ENCODE measurements at places on chromosomes 13 and 19. TPM values are rescaled to one million over a fixed set of nuclear protein-coding genes. Genes with fewer than 3 reads are reported as not detected.

Gene ZNF677
- total RNA-seq: 11.1 TPM

DNA sequence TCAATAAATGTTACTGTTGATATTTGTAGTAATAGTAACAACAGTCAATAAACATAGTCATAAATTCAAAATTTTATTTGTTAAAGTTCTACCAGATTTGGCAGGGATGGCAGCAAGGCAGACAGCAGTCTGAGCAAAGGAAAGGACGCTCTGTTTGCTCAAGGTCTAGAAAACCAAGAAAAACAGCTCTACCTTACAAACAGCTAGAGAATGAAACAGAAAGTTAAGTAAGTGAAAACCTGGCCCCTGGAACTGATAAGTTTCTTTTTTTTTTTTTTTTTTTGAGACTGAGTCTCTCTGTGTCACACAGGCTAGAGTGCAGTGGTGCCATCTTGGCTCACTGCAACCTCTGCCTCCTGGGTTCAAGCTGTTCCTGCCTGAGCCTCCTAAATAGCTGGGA is 27.9 kb downstream of the ENOX1 start:
- no peak for DNase-seq

DNA sequence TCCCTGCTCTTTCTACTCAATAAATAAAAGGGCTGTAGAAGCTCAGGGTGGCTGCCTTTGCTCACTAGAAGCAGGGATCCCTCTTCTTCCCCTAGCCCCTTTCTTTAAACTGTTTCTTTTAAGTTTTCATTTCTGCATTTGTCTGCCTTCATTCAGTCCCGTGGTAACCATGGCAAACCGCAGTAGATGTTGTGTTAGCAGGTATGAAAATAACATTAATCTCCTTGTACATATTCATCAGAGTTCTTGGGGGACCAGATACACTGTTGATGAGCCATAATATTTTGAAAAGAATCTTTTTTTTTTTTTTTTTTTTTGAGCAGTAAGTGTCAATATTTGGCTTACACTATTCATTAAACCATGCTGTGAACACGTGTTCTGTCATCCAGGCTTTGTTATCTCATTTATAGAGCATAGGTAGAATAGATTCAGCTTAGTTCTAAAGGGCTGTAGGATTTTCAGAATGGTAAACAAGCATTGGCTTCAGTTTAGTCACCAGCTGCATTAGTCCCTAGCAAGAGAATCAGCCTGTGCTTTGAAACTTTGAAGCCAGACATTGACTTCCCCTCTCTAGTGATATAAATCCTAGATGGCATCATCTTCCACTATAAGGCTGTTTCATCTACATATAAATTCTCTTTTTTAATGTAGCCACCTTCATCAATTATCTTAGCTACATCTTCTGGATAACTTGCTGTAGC is 59.4 kb upstream of the SPRY2 start:
- DNase-seq: no peak

DNA sequence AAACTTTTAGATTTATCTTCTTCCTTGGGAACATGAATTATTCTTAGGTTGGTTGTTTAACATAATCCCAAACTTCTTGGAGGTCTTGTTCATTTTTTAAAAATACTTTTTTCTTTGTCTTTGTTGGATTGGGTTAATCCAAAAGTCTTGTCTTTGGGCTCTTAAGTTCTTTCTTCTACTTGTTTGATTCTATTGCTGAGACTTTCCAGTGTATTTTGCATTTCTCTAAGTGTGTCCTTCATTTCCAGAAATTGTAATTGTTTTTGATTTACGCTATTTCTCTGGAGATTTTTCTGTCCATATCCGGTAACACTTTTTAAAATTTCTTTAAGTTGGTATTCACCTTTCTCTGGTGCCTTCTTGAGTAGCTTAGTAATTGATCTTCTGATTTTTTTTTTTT is 9.8 kb upstream of the KLK15 start:
- DNase-seq: no peak

DNA sequence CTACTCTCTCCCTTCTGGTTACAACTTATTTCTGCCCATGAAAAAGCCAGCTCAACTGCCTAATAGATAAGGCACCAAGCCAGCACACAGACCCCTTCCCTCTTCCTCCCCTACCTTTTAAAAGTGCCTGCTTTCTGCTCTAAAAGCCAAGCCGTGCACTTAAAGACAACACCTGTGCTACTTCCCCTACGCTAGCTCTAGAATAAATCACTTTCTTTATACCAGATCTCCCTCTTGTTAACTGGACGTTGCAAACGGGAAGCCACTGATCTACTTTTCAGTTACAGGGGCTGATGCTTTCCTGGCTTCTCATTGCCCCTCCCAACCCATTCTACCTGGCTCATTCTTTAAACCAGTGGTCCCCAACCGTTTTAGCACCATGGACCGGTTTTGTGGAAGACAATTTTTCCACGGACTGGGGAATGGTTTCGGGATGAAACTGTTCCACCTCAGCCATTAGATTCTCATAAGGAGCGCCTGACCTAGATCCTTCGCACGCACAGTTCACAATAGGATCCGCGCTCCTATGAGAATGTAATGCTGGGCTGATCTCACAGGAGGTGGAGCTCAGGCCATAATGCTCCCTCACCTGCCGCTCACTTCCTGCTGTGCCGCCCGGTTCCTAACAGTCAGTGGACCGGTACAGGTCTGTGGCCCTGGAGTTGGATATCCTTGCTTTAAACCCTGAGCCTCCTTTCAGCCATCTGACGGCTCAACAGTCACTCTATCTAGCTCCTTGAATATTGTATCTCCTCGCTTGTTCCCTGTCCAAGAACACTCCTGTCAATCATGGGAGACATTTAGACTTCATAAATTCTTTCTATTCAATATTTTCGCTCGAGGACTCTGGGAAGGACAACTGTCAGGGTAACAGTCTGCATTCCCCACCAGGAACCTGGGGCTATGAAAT is 841 bp upstream of the ZNF223 start:
- DNase-seq: no peak

GRCh38 chr13:110483386-110483968 is 78.0 kb downstream of the RAB20 start:
- no peak for DNase-seq

Gene KLK3
- 45.2 TPM for total RNA-seq

Gene IGFL3
- not detected for total RNA-seq

DNA sequence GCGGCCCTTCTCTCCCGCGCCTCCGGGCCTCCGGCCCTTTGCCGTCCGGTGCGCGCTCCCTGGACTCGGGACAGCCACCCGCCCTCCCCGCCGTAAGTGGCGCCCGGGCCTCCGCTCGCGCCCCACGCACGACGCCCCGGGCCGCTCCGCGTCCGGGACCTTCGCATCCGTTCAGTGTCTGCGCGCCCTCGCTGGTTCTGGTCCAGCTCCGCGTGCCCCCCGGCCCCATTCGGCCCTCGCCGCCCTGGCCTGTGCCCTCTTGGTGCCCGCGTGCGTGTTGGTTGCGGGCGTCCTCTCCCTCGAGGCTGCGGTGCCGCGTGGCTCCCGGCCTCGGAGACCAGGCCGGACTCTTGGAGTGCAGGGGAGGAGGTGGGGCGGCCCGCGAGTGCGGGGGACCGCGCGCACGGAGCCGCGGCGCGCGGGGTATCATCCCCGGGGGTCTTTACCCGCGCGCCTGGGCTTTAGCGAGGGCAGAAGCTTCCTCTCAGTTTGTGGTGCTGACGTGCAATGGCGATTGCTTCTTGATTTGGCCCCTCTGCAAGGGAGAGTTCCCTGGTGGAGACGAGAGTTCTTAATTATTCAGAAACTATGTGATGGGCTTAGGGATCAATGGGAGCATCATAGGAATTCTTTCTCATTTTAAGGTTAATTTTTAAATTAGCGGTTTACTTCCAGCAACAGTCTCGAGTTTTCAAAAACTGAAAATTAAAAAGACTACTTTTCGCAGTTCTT is 757 bp downstream of the WASF3 start:
- no peak for DNase-seq

DNA sequence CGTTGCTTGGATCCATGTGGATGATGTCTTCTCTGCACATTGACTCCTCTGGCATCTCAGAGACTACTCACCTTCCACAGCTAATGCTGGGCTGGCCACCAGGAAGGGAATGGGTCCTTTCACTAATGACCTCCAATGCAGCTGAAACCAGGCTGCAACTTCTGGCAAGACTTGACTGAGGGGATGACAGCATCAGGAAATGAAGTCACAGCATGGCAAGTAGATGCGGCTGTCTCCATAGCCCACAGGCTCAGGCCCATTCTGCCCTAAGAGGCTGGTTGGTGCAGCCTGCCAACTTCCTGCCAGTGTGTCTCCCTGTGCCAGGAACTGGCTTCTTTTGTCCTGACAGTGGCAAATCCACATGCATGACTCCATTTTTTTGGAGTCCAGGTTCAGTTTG is 467.3 kb downstream of the TSHZ3 start:
- DNase-seq: no peak

DNA sequence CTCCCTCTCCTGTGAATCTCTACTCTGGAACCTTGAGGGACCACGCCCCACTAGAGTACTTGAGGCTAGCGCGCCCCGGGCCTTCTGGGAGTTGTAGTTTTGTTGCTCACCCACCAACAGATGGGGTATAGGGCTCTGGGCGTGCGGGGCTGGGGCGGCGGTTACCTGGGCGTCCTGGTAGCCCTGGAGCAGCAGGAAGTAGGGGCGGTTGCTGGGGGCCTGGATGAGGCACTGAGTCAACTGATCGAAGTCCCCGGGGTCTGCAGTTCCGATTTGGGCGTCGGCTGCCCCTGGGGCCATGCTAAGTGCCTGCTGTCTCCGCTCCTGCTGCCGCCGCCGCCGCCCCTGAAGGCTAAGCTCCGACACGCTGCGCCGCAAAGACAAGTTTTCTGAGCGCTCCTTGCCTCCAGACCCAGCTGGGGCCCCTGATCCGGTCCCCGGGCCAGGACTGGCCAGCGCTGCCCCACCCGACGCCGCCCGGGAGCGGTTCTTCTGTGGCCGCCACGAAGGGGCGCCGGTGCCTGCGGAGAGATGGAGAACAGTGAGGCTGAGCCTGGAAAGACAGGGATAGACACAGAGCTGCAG is 5.3 kb downstream of the RASIP1 start:
- no peak for DNase-seq

GRCh38 chr13:38662362-38662761 is 24.5 kb upstream of the FREM2 start:
- DNase-seq: no peak

- DNase-seq: no peak
These were observed 10.0 kb downstream of the PEX11G start for GRCh38 chr19:7478843-7479227.

GRCh38 chr13:99075268-99076191 is 97.7 kb upstream of the DOCK9 start:
- DNase-seq: no peak

- DNase-seq: no peak
These were observed 1.3 kb upstream of the TICAM1 start for GRCh38 chr19:4832776-4833175.

Gene PVR
- total RNA-seq: 30.2 TPM

- no peak for DNase-seq
These were observed 173.0 kb upstream of the IPO5 start for GRCh38 chr13:97780486-97780885.

Gene RFPL4AL1
- not detected for total RNA-seq

GRCh38 chr13:105847527-105848291 is 687.8 kb downstream of the EFNB2 start:
- no peak for DNase-seq

Gene LAIR1
- total RNA-seq: 11.8 TPM

DNA sequence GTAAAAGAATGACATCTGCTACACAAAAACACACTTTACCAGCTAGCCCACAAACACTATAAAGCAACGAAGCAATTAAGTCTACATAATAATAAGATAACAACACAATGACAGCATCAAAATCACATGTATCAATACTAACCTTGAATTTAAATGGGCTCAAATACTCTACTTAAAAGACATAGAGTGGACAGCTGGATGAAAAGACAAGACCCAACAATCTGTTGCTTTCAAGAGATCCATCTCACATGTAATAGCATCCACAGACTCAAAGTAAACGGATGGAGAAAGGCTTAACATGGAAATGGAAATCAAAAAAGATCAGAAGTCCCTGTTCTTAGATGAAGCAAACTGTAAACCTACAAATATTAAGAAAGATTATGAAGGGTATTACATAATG is 2175.9 kb downstream of the PCDH9 start:
- no peak for DNase-seq

DNA sequence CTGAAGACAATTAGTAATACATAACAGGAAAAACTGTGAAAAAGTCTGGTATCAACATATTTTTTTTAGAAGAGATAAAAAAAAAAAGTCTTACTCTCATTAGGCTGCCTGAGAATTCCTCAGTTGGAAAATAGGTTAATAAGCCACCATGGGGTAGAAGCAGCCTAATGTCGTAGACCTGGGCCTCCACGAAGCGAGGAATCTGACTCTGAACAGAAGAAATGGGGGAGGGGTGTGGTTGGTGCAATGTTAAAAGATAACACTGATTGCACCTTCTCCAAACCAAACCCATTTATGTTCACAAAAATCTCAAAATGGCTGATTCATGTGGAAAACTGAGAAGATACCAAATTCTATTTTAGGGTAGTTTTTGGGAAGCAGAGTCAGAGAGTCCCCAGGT is 62.4 kb downstream of the MPHOSPH8 start:
- no peak for DNase-seq

GRCh38 chr19:38868551-38868950 is 9.5 kb downstream of the RINL start:
- no peak for DNase-seq

GRCh38 chr19:50320596-50320995 is 8.6 kb downstream of the KCNC3 start:
- DNase-seq: no peak

Gene CCL25
- not detected for total RNA-seq

GRCh38 chr19:49210108-49210900 is 52.7 kb downstream of the TRPM4 start:
- DNase-seq: no peak

Gene MCEMP1
- total RNA-seq: 2.4 TPM
